ENCODE measurements at places on chromosomes 3 and 15. TPM values are rescaled to one million over a fixed set of nuclear protein-coding genes. Genes with fewer than 3 reads are reported as not detected.

- DNase-seq: no peak
Measured at GRCh38 chr3:46675426-46675825, 18.1 kb downstream of the ALS2CL start.

- no peak for DNase-seq
Measured at GRCh38 chr15:64809649-64810496, 15.6 kb downstream of the PIF1 start.

GRCh38 chr3:145983101-145983500, 177.9 kb downstream of the PLOD2 start:
- no peak for DNase-seq

DNA sequence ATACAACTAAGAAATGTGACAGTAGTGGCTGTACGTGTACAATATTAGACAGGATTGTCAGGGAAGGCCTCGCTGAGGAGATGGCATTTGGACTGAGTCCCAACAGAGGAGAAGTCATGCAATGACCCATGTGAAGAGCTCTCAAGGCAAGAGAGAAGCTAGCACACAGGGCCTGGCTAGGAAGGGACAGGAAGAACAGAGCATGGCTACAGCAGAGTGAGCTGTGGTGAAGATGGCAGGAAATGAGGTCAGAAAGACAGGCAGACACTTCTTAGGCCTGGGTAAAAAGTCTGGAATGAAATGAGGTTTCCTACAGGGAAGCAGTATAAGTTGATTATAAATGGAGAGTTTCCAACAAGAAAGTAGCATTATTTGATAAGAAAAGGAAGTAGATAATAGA, 33.2 kb upstream of the LEKR1 start:
- no peak for DNase-seq

- no peak for DNase-seq
Measured at GRCh38 chr3:148464246-148464645, 233.5 kb upstream of the AGTR1 start.

DNA sequence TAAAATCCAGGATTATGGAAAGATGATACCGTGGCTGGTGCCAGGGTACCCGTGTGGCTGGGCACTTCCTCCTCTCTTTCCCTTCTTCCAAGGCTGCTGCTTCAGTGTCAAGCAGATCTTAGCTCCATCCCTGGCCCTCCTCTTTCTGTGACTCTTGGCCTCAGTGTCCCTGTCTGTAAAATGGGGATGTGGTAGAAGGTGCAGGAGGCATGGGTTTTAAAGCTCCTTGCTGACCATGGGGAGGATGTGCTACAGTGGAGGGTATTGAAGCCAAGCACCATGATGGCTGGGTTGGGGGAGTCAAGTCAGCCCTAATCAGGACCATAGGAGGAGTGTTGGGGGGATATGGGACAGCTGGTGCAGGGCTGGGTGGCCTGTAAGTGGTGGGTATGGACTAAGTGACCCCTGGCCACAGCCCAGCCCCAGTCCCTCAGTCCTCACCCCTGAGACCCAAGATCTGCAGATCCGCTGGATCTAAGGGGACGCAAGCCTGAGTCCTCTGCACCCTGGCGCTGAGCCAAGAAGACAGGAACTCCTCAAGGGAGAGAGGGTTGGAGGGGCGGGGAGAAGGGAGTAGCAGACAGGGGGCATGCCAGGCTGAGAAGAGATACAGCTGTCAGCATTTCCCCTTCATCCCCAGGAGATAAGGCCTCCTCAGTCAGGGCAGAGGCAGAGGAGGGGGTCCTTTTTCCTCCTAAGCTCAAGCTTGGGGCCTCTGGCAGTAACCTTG, 12.0 kb downstream of the PTH1R start:
- no peak for DNase-seq

- no peak for DNase-seq
Measured at GRCh38 chr3:50600141-50600753, 11.3 kb downstream of the CISH start.

Gene EPHB3
- 33.9 TPM for polyA plus RNA-seq
